GM12891 (cell line): ENCODE measurements at places on chromosomes 12 and 14.

DNA sequence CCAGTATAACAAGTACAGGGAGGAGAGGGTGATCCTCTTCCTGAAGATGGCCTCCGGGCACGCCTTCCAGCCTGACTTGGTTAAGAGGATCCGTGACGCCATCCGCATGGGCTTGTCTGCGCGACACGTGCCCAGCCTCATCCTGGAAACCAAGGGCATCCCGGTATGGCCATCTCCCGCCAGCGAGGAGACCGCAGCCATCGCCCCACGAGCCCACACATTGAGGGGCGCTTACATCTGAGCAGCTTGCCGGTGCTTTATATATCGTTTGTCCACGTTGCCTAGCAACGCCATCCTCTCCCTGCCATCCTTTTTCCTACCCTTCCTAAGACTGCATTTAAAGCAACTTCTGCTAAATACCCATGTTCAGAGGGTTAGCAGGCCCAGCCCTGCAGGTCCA lies 71.5 kb downstream of the AACS start:
- DNase-seq = no peak

DNA sequence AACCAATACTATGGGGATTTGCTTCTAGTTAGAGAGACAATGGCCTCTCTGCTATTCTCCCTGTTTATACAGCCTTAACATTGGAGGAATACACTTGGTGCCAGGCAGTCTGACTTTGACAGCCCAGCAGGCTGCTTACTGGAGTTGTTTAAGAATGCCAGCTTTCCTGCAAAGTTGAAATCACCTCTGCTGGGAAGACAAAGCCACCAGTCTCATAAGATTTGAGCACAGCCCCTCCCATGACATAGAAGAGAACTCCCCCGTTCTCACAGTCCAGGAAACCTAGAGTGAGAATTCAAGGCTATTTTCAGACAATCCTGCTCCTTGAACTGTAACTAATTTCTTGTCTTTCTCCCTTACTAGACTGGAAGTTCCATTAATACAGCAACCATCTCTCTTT lies 21.1 kb upstream of the CATSPERB start:
- no peak for DNase-seq

DNA sequence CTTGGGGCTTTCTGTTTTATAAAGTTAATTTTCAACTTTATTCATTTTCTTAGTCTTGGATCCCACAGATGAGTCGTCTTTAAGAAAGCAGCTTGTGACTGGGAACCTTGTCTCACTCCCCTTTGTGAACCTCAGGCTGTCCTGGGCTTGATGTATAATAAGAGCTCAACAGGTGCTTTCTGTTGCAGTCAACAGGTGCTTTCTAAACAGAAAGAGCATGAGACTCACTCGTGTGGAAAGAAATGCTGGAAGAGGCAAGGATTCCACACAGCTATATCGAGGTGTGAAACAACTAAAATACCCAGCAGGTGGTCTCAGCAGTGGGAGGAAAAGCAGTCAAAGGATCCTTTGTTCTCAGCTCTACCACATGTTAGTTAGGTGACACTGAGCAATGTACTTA lies 398.9 kb downstream of the EGLN3 start:
- DNase-seq = no peak

DNA sequence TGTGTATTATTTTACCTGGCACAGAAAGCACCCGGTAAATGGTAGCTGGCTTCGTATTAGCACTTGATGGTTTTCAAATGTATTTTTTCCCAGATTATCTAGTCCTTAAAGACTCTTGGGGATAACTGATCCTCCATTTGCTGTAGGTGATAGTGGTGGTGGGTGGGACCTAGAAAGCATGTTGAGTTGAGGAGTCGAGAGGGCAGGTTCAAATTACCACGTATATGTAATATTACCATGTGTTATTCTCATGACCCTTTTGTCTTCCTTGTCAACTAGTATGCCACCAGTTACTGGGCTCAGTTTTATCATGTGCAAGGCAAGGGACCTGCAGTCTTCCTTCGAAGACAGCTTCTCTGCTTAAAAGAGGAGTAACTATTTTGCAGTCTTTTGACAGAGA lies 1.8 kb downstream of the GLRX5 start:
- no peak for DNase-seq

- DNase-seq = no peak
Observed at GRCh38 chr12:96321941-96322340, 78.3 kb downstream of the CDK17 start.
